Activated T-cell treated with anti-CD3 and anti-CD28 coated beads, Interleukin-2, amount 50 U/mL, for 4 hours (primary cell): ENCODE measurements at places on chromosomes 16 and 17. TPM values are rescaled to one million over a fixed set of nuclear protein-coding genes. Genes with fewer than 3 reads are reported as not detected.

Gene OR1A1
- total RNA-seq: not detected

Gene IRX6
- not detected for total RNA-seq

Gene PNMT
- total RNA-seq: not detected

Gene NLRC5
- total RNA-seq: 158 TPM

Gene FOXC2
- not detected for total RNA-seq

Gene DNAAF1
- total RNA-seq: not detected

Gene STH
- not detected for total RNA-seq

Gene SULT1A3
- total RNA-seq: 7.6 TPM

Gene TAOK1
- total RNA-seq: 42.4 TPM

Gene MRPL12
- 294 TPM for total RNA-seq

Gene GPR179
- total RNA-seq: 0.03 TPM

Gene KLHL10
- not detected for total RNA-seq

Gene SNX20
- 16.6 TPM for total RNA-seq

Gene BBS2
- total RNA-seq: 6.2 TPM

Gene PGAP6
- total RNA-seq: 34.0 TPM

Gene KRT14
- not detected for total RNA-seq

Gene INO80E
- total RNA-seq: 112 TPM

Gene KRTAP2-3
- total RNA-seq: not detected

Gene CCL8
- total RNA-seq: not detected

Gene PRSS21
- total RNA-seq: 13.2 TPM
